Bone marrow (tissue), 2 donors: ENCODE measurements at places on chromosomes 1 and 21.

DNA sequence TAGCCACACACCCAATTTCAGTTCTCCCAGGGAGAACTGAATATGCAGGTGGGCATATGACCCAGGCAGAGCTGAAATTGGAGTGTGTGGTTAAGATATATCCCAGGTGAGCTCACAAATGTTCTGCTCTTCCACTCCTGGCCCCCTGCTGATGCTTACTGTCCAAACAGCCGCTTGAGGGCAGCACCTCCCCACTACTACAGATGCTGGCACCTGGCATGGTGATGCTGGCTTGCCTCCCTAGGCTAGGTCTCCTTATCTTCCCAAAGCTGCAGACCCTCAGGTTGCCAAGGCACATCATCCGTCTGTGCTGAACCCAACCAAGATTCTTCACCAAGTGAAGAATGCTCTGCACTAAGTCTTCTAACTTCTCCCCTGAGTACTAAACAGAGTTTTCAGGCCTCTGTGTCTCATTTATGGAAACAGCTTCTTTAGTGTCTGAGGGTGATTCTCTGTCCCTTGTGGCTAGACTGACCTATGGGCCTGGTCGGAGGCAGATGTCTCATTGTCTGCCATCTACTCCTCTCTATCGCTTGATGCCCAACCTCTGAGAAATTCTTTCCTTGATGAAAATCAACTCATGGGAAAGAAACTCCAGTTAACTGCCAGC lies 27.2 kb downstream of the XCL1 start:
- DNase-seq: peak; percentile 42

- DNase-seq: no peak
Measured at GRCh38 chr21:41605178-41605933, 97.4 kb upstream of the TMPRSS2 start.

DNA sequence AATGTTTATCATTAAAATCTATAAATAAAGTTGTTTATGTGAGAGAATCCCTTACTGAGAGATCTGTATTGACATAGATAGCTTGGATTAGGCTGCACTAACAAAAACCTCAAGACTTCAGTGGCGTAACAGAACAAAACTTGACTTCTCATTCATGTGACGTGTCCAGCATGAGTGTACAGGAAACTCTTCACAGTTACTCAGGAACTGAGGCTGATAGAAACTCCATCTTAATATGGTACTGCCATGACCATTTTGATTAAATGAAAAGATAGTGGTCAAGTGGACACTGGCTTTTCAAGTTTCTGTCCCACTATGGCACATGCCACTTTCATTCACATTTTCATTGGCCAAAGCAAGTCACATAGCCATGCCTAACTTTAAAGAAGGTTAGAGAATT lies 3.7 kb downstream of the ST3GAL3 start:
- peak; percentile 56 for DNase-seq

GRCh38 chr1:6930732-6931300 lies 145.6 kb downstream of the CAMTA1 start:
- DNase-seq: no peak

DNA sequence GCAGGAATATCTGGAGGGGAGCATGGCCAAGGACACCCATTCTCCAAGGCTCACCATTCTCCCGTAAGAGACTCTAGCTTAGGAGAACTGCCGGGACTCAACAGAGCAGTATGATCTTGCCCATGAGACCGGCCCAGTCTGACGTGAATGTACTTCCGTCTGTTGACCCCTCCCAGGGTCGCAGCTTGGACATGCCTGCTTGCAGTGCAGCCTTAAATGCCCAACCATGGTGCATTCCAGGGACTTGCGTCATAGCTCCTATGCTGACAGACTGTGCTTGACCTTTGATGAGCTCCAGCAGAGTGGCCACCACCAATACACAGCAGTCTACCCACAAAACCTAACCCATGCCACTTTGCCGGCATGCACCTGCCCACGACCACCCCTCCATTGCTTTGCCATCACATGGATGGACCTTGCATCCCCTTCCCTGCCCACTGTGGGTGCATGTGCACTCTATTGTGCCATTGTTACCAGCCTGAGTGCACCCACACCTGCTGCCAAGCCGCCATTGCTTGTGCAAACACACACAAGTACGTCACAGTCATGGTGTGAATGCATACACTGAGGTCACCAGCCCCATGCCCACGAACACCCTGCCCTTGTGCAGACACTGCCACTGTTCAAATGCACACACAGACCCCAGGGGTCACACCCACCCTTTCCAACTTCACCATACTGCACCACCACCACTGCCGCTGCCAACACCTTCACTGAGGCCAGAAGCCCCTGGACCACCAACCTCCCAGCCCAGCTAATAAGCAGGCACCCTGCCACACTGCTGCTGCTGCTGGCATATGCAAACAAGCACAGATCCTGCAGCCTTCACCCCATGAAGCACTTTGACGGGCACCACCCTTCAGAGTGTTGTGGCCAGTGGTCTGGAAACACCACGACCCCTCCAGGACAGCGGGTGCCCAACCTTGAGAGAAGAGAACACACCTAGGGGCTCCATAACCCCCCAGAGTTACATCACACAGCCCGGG lies 1141.3 kb downstream of the BRINP3 start:
- DNase-seq: no peak

- DNase-seq: no peak
Measured at GRCh38 chr1:103949779-103950178, 200.1 kb downstream of the AMY1C start.

- no peak for DNase-seq
Measured at GRCh38 chr1:165988275-165988674, 160.9 kb downstream of the UCK2 start.

GRCh38 chr1:157819896-157820295 lies at the start of gene FCRL1:
Gene FCRL1 (minus strand): TSS chr1:157820120. CDS start chr1:157820037, 83 bp downstream.
- DNase-seq: no peak

GRCh38 chr1:7469255-7469938 lies 301.7 kb upstream of the VAMP3 start:
- DNase-seq: no peak

GRCh38 chr1:51329443-51330325 lies 678 bp downstream of the TTC39A start:
- no peak for DNase-seq

DNA sequence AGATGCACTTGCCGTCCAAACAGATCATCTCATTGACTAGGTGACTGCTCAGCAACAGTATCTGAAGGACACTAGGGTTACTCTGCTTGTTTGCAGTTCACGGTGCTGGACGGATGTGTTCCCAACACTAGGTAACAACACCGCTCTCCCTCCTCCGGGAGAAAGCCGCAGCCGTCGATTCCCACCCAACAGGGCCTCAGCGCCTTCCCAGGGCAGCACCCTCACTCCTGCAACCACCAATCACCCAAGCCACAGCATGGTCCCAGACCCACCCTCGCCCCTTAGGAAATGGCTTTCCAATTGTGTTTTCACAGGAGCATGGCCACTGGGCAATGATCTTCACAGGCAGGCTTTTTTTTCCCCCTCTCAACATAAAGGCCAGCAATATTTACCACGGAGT lies 779 bp downstream of the TLR5 start:
- no peak for DNase-seq

DNA sequence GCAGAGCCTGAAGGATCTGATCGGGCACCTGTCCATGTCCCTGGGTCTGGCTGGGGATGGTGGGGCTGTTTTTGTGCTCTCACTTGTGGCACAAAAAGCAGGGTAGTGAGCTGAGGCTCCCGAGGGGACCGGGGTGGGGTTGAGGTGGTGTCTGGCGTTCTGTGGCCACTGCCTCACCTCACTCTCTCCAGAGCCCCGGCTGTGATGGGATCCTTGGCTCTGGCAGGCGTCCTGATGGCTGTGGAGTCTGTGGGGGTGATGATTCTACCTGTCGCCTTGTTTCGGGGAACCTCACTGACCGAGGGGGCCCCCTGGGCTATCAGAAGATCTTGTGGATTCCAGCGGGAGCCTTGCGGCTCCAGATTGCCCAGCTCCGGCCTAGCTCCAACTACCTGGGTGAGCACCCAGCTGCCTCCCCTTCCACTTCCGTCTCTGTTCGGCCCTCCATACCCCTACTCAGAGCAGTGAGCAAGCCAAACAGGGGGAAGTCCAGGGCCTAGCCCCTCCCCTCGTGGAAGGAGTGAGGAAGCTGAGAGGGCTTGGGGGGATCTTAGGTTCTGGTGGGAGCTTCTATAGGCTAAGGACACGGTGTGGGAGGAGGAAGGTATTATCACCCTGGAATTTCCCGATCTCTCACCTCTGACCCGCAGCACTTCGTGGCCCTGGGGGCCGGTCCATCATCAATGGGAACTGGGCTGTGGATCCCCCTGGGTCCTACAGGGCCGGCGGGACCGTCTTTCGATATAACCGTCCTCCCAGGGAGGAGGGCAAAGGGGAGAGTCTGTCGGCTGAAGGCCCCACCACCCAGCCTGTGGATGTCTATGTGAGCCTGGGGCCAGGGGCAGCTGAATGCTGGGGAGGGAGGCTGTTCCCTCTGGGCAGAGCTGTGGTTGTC lies 7.0 kb downstream of the ADAMTSL4 start:
- no peak for DNase-seq

DNA sequence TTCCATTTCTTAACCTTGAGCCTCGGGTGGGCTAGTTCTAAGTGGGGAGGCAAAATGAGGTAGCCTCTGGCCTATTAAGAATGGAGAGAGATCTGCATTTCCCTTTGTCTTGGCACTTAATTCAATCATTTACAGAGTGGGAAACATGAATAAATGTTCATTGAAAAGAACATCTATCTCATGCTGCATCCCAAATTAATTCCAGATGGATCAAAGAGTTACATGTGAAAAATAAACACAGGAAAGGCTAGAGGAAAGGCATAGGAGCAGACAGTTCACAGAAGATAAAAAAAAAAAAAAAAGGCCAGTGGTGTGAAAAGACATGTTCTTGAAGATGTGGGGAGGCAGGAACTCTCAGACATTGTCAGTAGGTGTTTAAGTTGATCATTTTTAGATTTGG lies 35.7 kb upstream of the EPS8L3 start:
- no peak for DNase-seq

DNA sequence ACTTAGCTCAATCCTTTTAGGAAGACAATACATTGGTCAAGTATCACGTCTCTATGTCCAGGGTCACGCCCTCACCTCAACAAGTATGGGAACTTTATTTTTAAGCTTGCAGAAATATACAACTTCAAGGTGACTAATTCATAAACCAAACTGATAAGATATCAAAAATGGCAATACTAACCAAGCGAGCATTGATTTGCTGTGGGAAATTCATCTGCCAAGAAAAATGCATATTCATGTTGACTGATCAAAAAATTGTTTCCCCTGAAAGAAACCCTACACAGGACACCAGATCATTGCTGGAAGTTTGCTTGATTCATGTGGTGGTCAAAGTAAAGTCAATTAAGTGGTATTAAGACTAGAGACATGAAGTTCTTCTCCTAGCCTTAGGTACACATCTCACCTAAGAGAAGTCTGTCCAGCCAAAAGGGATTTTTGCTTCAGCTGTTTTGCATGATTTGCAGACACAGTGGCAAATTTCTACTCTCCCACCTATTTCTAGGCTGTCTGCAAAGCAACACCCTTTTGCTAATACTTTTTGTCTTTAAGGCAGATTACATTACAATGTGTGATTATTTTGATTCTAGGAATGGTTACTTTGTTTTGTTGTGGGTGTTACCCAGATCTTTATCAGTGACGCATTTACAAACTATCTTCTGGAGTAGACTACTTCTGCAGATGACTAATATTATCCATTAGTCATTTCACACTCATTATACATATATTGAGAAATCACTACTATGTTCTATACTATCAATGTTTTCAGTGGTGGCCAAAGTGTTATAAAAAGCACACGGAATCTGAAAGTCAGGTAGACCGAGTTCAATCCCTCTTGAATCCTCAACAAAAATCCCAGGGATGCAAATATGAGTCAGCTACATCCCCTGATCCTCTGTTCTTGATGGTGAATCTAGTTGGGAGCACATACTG lies 12.4 kb downstream of the SAMSN1 start:
- peak; percentile 85 for DNase-seq

GRCh38 chr1:10178597-10179405 lies 31.6 kb upstream of the KIF1B start:
- DNase-seq: no peak

GRCh38 chr1:198295971-198296370 lies 139.2 kb downstream of the NEK7 start:
- no peak for DNase-seq

GRCh38 chr1:67534627-67535065 lies 104.4 kb upstream of the SERBP1 start:
- no peak for DNase-seq

- no peak for DNase-seq
Measured at GRCh38 chr1:205633421-205633976, 1.7 kb upstream of the ELK4 start.

DNA sequence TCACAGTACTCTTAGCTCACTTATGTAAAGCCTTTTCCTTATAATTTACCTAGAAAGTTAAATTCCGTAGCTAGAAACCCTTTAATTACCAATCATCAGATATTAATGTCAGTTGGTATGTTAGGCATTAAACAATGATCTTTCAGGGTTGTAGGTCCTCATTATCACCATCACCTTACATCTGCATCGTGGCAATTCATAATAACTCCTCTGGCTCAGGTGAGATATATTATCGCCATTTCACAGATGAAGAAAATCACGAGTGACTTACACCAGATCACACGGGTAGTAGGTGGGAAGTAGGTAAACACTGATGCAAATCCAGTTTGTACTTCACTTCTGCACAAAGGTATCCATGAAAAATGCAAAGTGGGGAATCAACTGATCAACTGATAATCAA lies 639 bp downstream of the NUP133 start:
- DNase-seq: no peak

- no peak for DNase-seq
Measured at GRCh38 chr1:22317231-22317919, 134.3 kb upstream of the ZBTB40 start.

DNA sequence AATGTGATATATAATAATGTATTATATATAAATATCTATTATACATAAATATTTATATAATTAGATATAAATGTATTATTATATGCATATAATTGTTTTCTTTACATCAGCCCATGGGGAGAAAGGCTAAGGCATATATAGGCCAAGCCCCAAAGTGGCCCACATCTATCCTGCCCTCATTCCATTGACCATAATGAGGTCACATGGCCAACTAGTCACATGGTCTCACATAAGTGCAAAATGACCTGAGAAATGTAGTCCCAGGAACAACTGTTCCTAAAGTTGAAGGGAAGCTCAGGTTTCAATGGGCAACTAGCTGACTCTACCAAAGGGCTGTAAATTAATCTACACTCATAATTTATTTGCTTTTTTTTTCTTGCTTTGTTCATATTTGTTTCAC lies 14.5 kb upstream of the CCDC185 start:
- no peak for DNase-seq

GRCh38 chr21:34926803-34927467 lies 122.2 kb downstream of the RUNX1 start:
- DNase-seq: no peak

DNA sequence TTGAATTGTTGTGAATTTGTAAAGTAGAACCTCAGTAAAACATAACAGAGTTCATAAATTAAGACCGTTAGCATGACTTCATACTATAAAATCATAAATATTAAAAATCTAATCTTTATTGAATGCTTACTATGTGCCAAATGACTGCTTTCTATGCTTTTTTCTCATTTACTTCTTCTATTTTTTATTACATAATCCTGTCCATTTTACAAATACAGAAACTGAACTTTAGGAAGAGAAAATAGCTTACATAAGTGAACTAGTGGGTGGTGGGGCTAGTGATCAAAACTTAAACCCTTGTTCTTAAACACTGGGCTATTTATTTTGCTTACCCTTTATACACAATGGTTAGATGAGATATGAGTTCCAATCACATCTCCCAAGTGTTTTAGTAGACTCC lies 122.3 kb downstream of the ZC3H11B start:
- DNase-seq: no peak

- no peak for DNase-seq
Measured at GRCh38 chr1:45557422-45557944, 6.9 kb downstream of the AKR1A1 start.
